Activated naive CD4-positive, alpha-beta T cell treated with Interleukin-2 at 50 U/mL for 16 hours (primary cell): ENCODE measurements at places on chromosomes 12 and 14.
A peak's percentile ranks its signal among the peaks of the same experiment; 100 is the strongest.

DNA sequence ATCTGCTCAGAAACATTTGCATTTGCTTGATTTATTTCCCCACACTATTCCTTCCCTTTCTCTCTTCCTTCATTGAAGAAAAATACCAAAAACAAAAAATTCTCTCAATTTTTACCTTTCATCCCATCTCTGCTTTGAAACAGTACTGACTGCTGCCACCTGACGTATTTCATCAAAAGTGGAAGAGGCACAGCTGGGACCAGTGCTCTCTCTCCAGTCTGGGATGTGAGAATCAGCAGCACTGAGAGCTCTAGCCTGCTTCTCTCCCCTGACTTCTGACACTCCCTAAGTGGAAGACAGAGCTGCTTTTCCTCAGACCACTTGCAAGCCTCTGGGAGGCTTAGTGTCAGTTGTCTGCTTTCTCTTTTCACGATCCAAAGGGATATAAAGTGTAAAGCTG lies 36.9 kb downstream of the TTLL5 start:
- no peak for DNase-seq

- no peak for DNase-seq
These were observed 96.2 kb downstream of the FIGNL2 start for GRCh38 chr12:51752234-51752889.

- DNase-seq: no peak
These were observed 110.5 kb downstream of the SCARB1 start for GRCh38 chr12:124753228-124753591.

GRCh38 chr12:57451233-57451778 lies 3.8 kb upstream of the INHBE start:
- no peak for DNase-seq

DNA sequence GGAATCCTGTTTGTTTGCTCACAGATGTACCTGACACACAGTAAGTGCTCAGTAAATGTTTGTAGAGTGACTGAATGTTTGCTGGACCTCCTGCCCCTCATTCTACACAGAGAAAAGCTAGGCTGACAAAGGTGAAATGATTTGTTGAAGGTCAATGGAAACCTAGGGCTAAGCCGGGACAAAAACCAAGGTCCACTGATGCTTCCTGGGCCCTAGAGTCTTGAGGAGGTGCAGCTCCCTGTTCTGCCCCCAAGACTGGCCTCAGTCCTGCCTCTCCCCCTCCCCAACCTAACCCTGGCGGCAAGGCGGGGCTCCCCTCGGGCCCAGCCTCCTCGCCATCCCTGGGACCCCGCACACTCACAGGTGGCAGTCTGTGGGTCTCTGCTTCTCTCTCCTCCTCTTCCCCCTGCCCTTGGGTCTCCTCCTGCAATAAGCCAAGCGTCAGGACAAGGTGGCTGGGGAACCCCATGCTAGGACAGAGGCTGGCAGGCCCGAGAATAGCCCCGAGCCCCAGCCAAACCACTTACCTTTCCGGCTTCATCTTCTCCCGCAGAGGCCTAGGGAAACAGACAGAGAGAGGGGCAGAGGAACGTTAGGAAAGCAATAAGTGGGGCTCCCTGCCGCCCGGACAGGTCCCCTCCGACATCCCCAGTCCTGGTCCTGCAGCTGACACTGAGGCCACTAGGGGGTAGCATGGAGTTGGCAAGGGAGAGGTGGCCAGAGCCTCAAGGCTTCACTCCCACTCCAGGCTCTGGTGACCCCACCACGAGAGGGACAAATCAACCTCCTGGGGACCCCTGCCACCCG lies 9.3 kb downstream of the PGF start:
- peak; percentile 78 for DNase-seq

- no peak for DNase-seq
These were observed 40.6 kb upstream of the AEBP2 start for GRCh38 chr12:19398376-19399363.

DNA sequence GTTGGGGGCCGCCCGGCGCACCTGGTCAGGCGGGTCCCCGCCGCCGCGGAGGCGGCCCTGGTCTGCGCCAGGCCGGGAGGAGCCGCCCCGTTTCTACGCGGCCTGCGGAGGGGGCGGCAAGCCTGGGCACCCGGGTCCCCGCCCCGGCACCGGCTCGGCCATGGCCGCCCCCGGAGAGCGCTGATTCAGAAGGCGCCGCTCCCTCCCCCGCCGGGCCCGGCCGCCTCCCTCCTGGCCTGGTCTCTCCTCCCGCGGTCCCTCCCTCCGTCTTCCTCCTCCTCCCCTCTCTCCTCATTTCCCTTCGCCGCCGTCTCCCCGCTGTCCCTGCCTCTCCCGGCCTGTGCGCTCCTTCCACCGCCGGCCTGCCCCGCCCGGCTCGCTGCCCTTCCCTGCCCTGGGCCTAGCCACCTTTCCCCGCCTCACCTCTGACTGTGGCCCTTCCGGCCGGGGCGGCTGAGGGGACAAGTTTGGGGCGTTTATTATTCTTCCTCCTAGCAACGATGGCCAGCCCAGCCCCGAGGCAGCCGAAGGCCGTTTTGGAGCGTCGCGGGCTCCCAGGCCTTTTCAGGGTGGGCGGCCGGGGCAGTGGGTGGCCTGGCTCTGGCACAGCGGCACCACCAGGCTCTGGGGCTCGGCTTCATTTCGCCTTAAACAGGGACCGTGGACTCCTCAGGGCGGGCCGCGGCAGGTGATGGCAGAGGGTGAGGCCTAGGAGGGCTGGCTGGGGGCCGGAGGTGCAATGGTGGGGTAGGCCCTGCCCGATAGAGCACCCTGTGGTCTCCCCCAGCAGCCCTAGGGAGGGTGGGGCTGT lies 768 bp downstream of the CEP170B start:
- peak; percentile 53 for DNase-seq

- DNase-seq: no peak
These were observed 1248.4 kb downstream of the LRFN5 start for GRCh38 chr14:42855085-42855484.

- DNase-seq: no peak
These were observed 42.9 kb downstream of the FLRT2 start for GRCh38 chr14:85572845-85573244.

- DNase-seq: no peak
These were observed 155.0 kb downstream of the EPS8 start for GRCh38 chr12:15634010-15634683.

DNA sequence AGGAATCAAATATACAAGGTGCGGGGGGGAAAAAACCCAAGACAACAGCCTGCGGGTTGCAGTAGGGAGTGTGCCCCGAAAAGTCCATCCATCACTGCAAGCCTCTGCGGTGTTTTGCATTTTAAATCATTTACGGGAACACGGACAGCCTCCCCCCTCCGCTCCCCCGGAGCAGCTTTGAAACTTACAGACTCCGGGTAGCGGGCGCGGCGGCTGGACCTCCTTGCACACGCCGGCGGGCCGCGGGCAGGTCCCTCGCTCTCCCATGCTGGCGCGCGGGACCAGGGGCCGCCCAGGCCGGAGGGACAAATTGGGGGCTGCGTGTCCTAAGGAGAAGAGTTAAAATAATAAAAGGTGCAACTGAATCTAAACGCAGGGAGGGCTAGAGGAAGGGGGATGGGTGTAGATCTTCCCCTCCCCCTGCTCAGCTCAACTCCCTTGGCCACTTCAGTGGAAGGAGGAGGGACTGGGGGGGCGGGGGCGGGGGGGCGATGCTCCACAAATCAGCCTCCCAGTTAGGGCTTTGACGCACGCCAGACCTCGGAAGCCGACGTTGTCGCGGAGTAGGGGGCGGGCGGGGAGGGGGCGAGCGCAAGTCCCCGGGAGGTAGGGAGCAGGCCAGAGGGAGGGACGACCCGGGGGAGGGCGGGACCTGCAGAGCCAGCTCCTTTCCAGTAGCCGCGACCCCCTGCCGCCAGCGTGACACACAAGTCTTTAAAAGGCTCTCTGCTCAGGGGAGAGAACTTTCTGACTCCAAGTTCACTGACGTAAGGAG lies at the start of gene KCNJ8:
TSS of gene KCNJ8 (minus strand) at position 349 of the 775 bp plus-strand sequence. CDS start 1,090 bp downstream, outside the sequence.
- DNase-seq: no peak

DNA sequence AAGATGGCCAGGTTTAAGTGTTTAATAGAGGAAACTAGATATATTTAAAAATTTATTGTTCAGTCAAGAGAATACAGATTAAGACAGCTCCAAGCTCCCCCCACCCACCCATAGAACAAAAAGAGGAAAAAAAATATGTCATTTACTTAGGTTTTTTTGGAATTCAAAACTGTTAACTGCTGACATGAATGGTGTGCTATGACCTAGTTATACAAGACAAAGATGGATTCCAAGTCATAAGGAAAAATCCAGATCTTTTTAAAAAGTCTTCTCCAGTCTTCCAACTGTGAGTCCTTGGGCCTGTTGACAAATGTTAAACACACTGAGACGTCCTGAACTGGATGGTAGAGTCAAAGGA lies 1.3 kb upstream of the SETD1B start:
- DNase-seq: no peak

DNA sequence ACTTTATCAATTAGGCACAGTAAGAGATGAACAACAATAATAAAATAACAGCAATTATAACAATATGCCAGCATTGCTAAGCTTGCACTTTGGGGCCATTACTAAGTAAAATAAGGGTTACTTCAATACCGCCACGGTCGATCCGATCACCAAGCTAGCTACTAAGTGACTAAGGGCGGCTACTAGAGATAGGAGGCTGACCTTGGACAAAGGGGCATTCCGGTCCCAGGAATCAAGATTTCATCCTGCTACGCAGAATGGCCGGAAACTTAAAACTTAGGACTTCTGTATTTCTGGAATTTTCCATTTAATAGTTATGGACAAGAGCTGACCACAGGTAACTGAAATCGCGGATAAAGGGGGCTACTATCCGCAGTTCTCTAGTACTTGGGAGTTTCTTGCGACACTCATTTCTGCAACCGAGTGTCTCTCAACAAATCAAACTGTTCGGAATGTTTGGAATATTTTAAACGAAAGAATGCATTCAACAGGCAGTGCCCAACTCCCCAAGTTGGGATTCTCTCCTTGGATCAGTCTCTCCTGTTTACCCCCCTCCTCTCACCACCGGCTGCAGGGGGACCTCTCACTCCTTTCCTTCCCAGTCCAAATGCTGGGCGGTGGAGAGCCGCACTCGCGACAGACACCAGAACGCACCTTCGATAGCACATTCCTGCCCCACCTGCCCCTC lies 650 bp downstream of the HEBP1 start:
- no peak for DNase-seq

DNA sequence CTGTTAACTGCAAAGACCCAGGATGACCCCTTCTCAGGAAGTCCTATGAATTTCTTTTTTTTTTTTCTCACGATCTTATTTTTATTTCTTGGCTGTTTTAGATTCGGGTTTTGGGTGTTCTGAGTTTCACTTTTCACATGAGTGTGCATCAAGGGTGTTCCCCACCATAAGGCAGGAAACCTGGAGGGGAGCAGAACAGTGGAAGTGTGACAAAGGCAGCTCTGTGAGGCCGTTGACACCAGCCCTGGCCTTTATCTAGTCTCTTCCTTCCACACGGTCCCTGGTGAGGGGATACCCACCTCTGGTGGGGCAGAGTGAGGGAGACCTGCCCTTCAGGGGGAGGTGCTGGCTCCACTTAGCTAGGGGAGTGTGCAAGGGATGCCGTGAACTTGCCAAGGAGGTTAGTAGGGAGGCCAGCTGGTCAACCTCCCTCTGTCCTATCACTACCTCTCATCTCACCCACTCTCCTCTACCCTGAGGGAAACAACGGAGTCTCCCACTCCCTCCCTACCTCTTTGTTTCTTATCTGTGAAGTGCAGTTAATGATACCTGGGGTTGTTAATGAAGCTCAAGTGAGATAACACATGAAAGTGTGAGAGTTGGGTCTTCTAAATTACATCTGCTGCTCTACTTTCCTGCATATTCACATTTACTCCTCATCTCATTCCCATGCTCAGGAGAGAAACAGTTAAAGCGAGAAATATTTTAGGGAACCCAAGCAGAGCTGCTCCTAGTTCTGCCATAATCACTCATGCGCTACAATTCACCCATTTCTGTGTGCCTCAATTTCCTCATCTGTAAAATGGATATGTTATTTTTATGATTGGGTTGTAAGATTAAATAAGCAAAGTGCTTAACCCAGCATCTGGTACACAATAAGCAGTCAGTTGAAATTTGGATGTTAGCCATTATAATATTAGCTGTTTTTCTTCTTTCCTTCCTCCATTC lies 4.4 kb upstream of the GALNT6 start:
- DNase-seq: peak; percentile 8

GRCh38 chr12:63766498-63766897 lies 13.2 kb upstream of the RXYLT1 start:
- DNase-seq: no peak

GRCh38 chr14:72471346-72471745 lies 422.6 kb downstream of the DPF3 start:
- DNase-seq: no peak

DNA sequence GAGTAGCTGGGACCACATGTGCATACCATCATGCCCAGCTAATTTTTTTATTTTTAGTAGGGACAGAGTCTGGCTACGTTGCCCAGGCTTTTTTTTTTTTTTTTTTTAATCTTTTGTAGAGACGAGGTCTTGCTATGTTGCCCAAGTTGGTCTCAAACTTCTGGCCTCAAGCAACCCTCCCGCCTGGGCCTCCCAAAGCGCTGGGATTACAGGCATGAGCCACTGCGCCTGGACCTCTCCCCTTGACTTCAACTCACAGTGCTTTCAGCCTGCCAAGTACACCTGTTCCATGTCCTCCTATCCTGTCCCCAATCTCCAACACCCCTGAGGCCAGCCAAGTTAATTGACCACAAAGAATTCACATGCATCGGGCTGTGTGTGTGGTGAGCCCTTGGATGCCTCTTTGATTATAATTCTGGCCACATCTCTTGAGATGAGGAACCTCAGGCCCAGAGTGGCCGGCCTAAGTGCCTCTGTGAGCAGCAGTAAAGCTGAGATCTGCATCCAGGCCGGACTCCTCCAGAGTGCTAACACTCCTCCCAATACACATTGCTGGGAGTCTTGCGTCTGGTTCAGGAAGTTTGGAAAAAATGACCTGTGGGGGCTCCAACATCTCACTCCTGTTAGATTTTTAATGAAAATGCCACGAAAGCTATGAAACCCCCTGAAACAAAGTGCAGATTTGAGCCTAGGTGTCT lies 6.8 kb downstream of the RAB35 start:
- no peak for DNase-seq

- no peak for DNase-seq
These were observed 40.5 kb downstream of the PRMT8 start for GRCh38 chr12:3531496-3531895.

- DNase-seq: no peak
These were observed 20.3 kb downstream of the MMAB start for GRCh38 chr12:109552971-109553370.

GRCh38 chr12:116861320-116861719 lies 19.9 kb downstream of the HRK start:
- DNase-seq: peak; percentile 19

- no peak for DNase-seq
These were observed 12.7 kb upstream of the EIF4B start for GRCh38 chr12:52993558-52993869.

DNA sequence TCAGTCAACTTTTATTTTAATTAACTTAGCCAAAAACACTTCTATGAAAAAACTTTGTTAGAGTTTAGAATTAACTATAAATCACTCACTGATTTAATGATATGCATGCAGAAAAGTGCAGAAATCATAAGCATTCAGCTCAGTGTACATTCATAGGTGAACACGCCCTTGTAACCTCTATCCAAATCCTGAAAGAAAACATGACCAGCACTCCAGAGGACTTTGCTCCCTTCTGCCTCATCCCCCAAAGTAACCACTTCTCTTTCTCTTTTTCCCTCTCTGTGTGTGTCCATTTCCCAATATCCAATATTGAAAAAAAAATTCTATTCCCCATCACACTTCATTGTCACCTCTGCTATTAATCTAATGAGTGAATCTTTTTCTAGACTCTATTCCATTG lies 197.1 kb upstream of the FAR2 start:
- no peak for DNase-seq
